Inflammatory macrophage (primary cell): ENCODE measurements at places on chromosomes 7 and 10.

DNA sequence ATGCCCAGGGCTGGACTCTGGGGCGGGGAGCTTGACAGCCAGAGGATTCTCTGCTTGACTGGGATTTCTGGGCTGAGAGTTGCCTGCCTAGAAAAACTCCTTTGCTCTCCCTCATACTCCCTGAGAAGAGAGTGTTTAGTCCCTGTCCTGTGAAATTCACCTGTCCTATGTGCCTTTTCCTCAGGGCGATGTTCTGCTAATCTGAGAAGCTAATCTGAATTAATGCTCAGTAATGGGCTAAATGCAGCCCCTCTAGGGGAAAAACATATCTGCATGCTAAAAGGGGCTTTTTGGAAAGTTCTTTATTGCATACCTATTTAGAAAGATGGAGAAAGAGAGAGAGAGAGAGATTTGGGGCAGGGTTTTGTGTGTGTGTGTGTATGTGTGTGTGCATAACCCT lies 454.4 kb downstream of the GATA3 start:
- no peak for DNase-seq

DNA sequence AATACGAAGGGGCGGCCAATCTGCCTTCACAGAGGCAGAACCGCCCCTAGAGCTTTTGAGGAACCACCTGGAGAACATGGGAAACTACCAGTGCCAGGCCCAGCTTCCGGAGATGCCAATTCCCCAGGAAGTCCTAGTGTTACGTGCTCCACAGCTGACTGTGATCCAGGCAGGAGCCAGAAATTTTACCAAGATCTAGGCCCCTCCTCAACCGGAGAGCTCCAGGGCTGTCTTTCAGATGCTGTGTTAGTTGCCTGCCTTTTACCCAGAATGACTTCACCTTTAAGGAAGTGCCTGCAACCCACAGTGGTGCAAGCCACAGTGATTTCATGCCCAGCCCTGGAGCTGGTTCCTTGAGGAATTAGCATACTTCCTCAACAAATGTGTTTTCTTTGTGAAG lies 62.9 kb downstream of the ELMO1 start:
- DNase-seq: peak; percentile 89

GRCh38 chr10:112230325-112230988 lies 46.9 kb upstream of the GPAM start:
- DNase-seq: no peak

DNA sequence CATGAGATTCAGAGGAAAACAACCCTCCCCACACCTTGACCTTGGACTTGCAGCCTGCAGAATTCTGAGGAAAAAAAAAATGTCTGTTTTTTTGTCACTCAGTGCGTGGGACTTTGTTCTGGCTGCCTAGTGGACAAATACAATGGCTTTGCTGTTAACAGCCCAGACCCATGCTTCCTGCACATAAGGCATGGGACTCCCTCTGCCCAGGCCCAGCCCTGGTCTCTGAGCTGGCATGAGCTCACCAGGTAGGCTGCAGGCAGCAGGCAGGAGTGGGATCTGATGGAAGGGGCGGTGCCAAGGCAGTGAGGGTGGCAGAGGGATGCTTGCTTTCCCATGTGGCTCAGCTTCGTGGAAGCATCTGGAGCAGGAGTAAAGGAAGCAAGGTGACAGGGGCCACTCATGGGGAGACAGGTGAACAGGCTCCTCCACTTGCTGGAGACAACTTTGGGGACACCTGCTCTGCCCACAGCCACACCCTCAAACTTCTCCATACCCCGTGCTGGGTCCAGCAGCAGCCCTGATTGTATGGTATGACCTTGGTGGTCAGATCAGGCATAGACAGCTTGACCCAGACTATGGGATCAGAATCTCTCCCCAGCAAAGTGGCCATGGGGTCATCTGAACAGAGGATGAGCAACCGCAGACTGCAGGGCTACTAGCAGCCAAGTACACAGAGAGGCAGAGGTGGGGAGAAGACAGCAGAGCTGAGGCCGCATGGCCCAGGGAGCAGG lies 27.0 kb downstream of the ANXA8 start:
- DNase-seq: no peak

DNA sequence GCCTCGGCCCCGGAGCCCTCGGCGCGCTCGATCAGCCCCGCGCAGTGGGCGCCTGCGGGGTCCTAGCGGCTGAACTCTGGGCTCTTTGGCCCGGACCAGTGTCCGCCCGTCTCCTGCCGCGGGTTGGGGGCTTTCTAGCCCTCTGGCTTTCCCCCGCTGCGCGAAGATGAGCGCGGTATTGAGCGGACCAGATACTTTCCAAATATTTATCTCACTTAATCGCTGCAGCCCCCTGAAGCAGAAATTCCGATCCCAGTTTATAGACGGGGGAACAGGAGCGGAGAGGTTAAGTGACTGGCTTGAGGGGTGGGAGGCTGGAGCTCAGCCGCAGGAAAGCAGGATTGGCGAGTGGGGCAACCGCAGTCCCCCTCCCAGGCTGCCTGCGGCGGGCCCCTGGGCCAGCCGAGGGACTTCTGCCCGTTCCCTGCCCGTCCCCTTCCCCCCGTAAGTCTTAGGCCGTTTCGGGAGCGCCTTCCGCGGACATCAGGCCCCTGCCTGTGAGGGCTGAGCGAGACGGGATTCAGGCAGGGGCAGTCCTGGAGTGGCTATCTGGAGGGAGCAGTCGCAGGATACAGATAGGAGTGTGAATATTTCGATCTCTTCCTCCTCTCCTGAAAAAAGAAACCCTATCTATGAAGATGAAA lies 565 bp downstream of the STRIP2 start:
- no peak for DNase-seq

DNA sequence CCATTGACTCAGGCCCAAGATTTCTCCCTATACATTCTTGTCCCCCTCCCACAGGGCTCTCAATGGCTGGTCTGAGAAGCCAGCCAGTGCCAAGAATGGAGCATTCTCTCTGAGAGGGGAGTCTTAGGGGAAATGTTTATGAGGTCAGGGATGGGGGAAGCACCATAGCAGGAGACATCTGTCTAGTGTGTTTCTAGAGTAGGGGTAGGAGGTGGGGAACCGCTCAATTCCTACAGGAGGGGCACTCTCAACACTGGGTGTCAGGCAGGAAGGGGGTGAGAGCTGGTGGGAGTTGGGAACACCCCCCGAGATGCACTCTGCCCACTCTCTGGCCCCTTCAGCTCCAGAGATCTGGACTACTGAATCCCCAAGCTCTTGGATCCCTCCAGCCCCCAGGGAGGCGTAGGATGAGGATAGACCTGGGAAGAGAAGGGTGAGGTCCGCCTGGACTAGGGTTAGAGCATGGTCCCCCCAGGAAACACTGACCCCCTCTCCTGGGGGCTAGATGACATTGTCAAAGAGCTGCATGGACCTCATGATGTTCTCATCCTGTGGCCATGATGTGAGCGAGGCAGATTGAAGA lies 8.7 kb upstream of the OGA start:
- DNase-seq: no peak

- DNase-seq: no peak
Measured at GRCh38 chr10:69182005-69182404, 2.0 kb downstream of the SUPV3L1 start.

- no peak for DNase-seq
Measured at GRCh38 chr7:55540226-55540858, 32.0 kb downstream of the VOPP1 start.

GRCh38 chr10:125611756-125612155 lies 71.2 kb downstream of the TEX36 start:
- DNase-seq: no peak

- DNase-seq: no peak
Measured at GRCh38 chr7:2063563-2064260, 169.0 kb downstream of the MAD1L1 start.

- DNase-seq: no peak
Measured at GRCh38 chr7:95508780-95509179, 23.0 kb downstream of the ASB4 start.

GRCh38 chr7:20980668-20981264 lies 194.1 kb upstream of the SP8 start:
- DNase-seq: no peak

DNA sequence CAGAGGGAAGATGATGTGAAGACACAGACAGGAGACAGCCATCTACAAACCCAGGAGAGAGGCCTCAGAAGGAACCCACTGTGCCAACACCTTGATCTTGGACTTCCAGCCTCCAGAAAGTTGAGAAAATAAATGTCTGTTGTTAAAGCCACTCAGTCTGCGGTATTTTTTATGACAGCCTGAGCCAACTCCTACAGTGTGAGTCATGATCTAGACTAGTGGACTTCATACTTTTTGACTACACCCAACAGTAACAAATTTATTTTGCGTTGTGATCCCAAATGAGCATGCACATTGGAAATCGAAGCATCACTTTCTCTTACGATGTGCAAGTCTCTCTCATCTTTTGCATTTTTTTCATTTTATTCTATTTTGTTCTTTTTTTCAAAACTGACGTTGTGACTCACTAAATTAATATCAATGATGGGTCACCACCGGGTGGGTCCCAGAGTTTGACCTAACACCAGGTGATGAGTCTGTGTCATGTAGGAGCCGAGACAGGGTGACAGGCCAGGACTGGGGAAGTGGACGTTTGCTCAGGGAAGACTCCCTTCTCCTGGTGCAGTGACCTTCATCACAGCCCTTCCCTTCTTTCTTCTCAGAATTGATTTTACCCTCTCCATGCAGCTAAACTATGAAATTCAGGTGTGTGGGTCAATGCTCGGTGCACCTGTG lies 28.9 kb downstream of the PHYH start:
- DNase-seq: no peak

GRCh38 chr10:29517352-29517923 lies 117.3 kb downstream of the SVIL start:
- DNase-seq: peak; percentile 46

DNA sequence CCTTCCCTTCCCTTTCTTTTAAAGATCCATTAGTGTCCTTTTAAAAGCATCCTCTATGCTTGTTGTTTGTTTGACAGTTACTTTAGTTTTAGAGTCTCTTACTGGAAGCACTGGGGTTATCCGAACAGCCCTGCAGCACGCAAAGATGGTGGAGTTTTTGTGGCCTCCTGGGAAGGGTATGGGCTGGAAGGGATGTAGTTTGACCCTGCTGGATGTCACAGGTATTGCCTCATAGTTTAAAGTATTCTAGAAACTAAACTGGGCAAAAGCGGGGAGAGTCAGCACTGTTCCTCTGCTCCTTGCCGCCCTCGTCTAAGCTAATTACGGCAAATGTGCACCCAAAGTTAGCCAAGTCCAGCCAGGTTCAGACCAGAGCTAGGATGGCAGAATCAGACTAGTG lies 35.8 kb upstream of the GNAI1 start:
- DNase-seq: no peak

- no peak for DNase-seq
Measured at GRCh38 chr7:71173955-71174354, 42.0 kb downstream of the GALNT17 start.

GRCh38 chr10:21696302-21696701 lies 162.3 kb downstream of the MLLT10 start:
- no peak for DNase-seq

DNA sequence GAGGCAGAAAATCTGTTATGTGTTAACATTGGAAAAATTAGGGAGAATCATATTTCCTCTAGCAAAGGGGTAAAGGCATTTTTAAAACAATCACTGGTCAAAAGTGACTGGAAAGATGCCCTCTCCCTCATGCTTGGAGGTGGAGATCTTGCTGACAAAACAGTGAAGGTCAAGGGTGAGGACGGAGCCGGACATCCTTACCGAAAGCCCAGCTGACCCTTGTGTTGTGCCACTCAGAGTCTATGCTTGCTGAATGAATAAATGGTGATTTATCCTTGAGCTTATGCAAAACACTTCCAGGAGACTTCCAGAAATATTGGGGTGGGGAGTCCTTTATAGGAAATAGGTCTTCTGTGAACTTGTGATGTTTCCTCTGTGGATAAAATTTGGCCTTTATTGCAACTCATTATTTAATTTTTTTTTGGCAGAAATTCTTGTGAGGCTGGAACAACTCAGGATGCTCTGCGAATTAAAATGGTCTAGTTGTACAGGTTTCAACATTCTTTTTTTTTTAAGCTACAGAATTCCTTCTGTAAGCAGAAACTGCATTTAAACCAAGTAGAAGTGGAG lies 28.3 kb upstream of the ELMO1 start:
- no peak for DNase-seq

- no peak for DNase-seq
Measured at GRCh38 chr10:31677195-31678138, 251.2 kb downstream of the ARHGAP12 start.

GRCh38 chr7:77940647-77941046 lies 142.1 kb downstream of the PHTF2 start:
- DNase-seq: peak; percentile 32

GRCh38 chr7:104548861-104549260 lies 220.5 kb downstream of the LHFPL3 start:
- DNase-seq: no peak

GRCh38 chr7:156014201-156014600 lies 201.9 kb upstream of the SHH start:
- DNase-seq: no peak

GRCh38 chr10:77419056-77419455 lies 218.6 kb downstream of the KCNMA1 start:
- DNase-seq: no peak

- DNase-seq: peak; percentile 75
Measured at GRCh38 chr10:17206210-17206709, 4.8 kb upstream of the TRDMT1 start.

GRCh38 chr10:30752481-30752881 lies 122.9 kb upstream of the LYZL2 start:
- no peak for DNase-seq

- no peak for DNase-seq
Measured at GRCh38 chr7:4070214-4070613, 611.9 kb upstream of the FOXK1 start.

DNA sequence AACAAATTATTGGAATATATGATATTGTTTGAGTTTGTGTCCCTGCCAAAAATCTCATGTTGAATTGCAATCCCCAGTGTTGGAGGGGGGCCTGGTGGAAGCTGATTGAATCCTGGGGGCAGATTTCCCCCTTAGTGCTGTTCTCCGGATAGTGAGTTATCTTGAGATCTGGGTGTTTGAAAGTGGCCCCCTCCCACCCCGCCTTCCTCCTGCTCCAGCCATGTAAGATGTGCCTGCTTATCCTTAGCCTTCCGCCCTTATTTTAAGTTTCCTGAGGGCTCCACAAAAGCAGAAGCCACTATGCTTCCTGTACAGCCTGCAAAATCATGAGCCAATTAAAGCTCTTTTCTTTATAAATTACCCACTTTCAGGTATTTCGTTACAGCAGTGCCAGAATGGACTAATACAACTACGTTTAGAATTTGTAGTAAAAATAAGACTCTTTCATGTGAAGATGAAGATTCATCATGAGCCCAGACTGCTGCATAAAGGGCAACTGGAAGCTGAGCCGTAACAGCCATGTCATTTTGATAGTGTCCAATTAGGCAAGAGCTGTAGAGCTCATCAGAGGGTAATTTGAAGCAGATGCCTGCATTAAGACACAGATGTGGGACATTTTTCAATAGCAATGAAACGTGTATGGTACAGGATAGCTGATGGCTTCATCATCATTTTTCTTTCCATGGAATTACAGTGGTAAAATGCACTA lies 1007.2 kb downstream of the REEP3 start:
- no peak for DNase-seq

DNA sequence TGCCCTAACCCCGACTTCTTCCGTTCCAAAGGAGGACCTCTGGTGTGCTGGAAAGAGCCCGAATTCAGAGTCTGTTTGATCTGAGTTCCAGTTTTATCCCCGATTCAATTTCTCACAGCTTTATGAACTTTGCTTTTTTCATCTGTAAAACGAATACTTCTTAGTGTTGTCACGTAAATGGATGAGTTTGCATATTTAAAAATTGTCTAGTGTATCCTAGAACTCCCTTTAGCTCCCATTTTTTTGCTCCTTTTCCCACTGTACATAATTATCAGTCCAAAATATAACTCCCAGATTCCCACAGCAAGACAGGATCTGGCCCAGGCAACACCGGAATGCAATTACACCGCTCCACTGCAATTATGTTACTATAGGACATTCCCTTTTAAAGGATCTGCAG lies 80.7 kb upstream of the ARHGAP21 start:
- no peak for DNase-seq
